ENCODE measurements at places on chromosomes 4 and X.

DNA sequence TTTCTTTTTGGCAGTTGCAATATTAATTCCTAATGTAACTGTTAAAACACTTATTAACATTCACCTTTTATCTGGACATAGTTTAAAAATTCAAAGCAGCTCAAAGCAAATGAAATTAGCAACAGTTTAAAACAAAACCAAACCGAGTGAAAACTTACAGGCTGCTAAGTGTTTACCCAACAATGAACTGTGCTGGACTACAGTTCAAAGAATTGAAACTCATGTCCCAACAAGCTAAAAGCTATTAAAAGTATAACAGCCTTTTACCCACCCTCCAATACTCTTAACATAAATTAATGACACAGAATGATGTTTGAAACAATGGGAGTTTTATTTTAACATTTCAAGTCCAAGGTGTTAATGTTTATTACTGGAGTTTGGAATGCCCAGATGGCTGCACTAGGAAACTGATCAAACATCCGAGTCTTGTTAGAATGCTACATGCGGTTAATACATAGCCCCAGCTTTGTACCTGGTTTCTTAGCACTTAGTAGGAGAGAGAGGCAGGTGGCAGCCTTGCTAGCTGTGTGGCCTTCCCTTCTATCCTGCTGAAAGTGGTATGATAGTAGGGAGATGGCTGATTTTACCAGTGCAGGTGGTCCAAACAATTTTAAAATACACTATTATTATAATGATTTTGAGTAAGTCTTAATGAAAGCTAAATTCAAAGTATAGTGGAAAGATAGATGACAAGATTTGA is 21.1 kb upstream of the FRYL start:
- H3K27ac ChIP-seq: no peak overlapping the region
- H3K4me3 ChIP-seq: no peak overlapping the region
- H3K27me3 ChIP-seq: no peaks in the 10 kb centered on the region
- no peaks in the 10 kb centered on the region for H3K4me1 ChIP-seq

DNA sequence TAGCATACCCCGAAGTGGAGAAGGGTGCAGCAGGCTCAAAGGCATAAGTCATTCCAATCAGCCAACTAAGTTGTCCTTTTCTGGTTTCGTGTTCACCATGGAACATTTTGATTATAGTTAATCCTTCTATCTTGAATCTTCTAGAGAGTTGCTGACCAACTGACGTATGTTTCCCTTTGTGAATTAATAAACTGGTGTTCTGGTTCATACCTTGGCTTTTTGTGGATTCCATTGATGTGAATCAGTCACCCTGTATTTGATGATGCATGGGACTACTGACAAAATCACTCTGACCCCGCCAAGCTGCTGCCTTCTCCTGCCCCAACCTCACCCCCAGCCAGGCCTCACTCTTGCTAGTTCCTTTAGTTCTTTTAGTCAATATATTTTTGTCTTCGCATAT is 32.7 kb downstream of the F9 start:
- no peaks in the 10 kb centered on the region for H3K4me1 ChIP-seq
- no peak overlapping the region for H3K27ac ChIP-seq
- H3K36me3 ChIP-seq: no peaks in the 10 kb centered on the region
- no peak overlapping the region for H3K4me3 ChIP-seq

GRCh38 chrX:139199933-139200332 is 330.6 kb upstream of the F9 start:
- no peaks in the 10 kb centered on the region for H3K36me3 ChIP-seq
- H3K4me1 ChIP-seq: no peaks in the 10 kb centered on the region
- no peak for DNase-seq
- no peak overlapping the region for H3K27ac ChIP-seq

DNA sequence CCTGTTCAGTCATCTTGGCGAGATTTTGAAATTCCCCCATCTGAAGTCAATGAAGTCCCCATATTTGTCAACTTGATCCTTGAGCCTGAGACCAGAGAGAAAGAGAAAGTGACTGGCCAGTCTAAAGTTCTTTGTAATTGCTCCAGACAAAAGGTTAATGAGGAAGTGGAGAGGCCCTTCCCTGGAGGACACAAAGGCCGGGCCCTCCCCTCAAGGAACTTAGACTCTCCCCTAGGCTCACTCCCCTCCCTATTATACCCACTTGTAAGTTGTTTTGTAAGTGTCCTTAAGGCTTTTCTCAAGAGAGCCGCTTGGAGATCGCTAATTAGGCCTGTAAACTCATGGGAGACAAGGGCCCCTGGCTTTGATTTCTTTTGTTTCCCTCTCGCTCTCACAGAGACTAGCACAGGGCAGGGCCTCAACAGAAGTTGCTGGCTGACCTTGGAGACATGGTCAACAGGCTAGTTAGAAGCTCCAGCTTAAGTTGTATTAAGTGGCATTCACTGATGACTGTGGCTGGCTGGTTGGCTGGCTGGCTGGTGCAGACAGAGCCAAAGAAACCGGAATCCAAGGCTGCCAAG is 20.3 kb upstream of the GPC4 start:
- no peaks in the 10 kb centered on the region for H3K36me3 ChIP-seq
- H3K27me3 ChIP-seq: no peaks in the 10 kb centered on the region
- DNase-seq: no peak

GRCh38 chr4:51840781-51841180 is 2.2 kb upstream of the DCUN1D4 start:
- H3K4me3 ChIP-seq: no peak overlapping the region
- H3K27me3 ChIP-seq: no peaks in the 10 kb centered on the region
- peaks cover 14% of the 10 kb centered on the region for H3K4me1 ChIP-seq

DNA sequence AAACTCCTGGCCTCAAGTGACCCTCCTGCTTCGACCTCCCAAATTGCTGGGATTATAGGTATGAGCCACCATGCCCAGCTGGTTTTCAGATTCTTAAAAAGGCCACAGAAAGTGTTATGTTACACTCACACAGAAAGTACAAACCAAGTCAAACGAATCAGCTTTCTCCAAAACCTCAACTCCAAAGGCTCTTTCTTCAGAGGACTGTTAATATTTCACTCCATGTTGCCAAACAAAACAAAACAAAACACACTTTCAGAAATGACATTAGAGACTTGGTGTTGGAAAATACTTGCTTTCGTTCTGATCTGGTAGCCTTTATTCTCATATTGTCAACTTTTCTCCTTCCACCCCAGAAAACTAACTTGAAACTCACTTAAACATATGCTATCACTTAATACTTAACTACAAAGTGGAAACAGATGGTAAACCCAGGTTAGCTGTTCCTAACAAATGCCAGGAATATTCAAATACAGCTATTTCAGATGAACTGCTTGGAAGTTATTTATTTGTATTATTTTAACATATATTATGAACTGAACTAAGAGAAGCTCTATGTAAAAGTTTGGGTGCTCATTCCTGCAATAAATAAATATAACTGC is 34.7 kb downstream of the RLIM start:
- no peaks in the 10 kb centered on the region for H3K36me3 ChIP-seq
- no peaks in the 10 kb centered on the region for H3K27me3 ChIP-seq
- H3K4me1 ChIP-seq: no peaks in the 10 kb centered on the region
- H3K27ac ChIP-seq: no peak overlapping the region
- no peak overlapping the region for H3K4me3 ChIP-seq

- DNase-seq: no peak
- no peaks in the 10 kb centered on the region for H3K4me1 ChIP-seq
- H3K27me3 ChIP-seq: no peaks in the 10 kb centered on the region
- no peaks in the 10 kb centered on the region for H3K36me3 ChIP-seq
Measured at GRCh38 chr4:21649391-21650090, 299.0 kb downstream of the KCNIP4 start.

- DNase-seq: no peak
- H3K4me3 ChIP-seq: no peak overlapping the region
- H3K36me3 ChIP-seq: no peaks in the 10 kb centered on the region
- H3K27ac ChIP-seq: no peak overlapping the region
- H3K27me3 ChIP-seq: no peaks in the 10 kb centered on the region
- H3K4me1 ChIP-seq: no peaks in the 10 kb centered on the region
Measured at GRCh38 chr4:128579154-128579853, 230.2 kb upstream of the JADE1 start.

DNA sequence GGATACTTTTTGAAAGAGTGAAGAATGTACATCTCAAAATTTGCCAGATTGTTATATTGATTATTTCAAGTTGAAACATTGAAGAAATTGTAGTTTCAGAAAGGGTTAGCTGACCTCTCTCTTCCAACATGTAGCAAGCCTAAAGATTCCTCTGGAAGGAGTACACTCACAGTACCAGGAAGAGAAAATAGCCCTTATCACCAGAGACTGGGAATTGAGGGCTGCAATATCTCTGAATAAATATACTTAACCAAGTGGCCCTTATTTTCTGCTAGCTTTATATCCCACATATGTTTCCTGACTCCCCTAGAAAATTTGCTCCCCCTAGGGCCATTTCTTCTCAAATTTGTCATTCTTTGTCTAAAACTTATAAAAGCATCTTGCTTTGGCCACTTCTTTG is 332.2 kb downstream of the GASK1B start:
- H3K27ac ChIP-seq: no peak overlapping the region
- no peaks in the 10 kb centered on the region for H3K27me3 ChIP-seq
- H3K36me3 ChIP-seq: no peaks in the 10 kb centered on the region
- no peak for DNase-seq
- no peak overlapping the region for H3K4me3 ChIP-seq

GRCh38 chr4:135921081-135921480 is 1611.2 kb downstream of the PCDH18 start:
- DNase-seq: no peak
- no peak overlapping the region for H3K27ac ChIP-seq
- H3K4me1 ChIP-seq: no peaks in the 10 kb centered on the region

DNA sequence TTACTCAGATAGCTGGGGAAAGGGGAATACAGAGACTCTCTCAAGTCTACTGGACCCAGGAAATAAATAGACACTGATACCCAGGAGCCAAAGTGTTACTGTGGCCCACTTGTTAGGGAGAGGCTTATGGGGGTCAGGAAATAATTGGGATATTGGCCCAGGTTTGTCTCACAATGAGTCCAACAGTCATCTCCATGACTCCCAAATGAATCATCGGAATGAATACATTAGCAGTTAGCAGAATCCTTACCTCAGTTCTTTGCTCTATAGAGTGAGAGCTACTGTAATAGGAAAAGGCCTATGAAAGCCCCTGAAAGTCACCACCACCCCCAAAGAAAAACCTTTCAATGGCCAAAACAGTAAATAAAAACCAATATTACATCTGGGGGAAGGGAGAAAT is 42.4 kb upstream of the ARHGEF6 start:
- H3K27me3 ChIP-seq: no peaks in the 10 kb centered on the region
- H3K4me3 ChIP-seq: no peak overlapping the region
- DNase-seq: no peak
- H3K27ac ChIP-seq: no peak overlapping the region
- H3K4me1 ChIP-seq: no peaks in the 10 kb centered on the region

DNA sequence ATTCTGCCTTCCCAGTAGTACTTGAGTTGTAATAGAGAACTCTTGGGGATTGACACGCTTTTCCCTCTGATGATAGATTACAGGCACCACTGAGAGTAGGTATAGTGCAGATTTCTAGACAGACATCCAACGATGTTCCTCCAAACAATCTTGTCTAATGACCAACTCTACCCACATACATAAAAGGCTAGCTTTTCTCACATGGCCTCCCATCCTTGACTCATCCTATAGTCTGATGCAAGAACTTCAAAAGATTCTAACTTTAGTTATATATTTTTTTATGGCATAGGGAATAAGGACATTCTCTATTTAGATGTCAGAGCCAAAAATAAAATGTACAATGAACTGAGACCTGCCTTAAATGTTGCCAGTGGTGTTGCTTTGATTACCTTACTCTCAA is 60.9 kb downstream of the GLRA2 start:
- H3K4me3 ChIP-seq: no peak overlapping the region
- no peak for DNase-seq
- H3K4me1 ChIP-seq: no peaks in the 10 kb centered on the region
- H3K27ac ChIP-seq: no peak overlapping the region
- no peaks in the 10 kb centered on the region for H3K36me3 ChIP-seq

DNA sequence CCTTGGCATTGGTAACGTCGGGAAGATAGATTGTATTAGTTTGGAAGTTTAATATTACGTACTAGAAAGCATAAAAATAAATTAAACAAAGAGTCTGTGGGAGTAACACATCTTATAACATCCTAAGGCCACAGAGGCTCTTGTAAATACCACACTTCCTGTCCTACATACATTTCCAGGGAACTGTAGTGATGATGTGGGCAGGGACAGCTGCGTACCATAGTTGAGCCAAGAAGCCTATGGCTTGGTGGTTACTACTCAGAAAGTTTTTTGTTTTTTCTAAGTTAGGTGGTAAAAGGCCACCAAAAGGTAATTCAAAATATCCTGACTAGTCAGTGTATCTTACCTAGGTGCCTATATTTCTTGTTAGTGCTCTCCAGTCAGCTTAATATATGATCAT is 4.6 kb upstream of the ANKRD50 start:
- H3K4me1 ChIP-seq: no peaks in the 10 kb centered on the region
- H3K36me3 ChIP-seq: no peaks in the 10 kb centered on the region
- H3K27me3 ChIP-seq: peaks cover 8% of the 10 kb centered on the region
- DNase-seq: no peak

GRCh38 chr4:74206088-74206825 is 48.3 kb downstream of the MTHFD2L start:
- H3K27ac ChIP-seq: no peak overlapping the region
- no peaks in the 10 kb centered on the region for H3K27me3 ChIP-seq
- H3K36me3 ChIP-seq: no peaks in the 10 kb centered on the region
- no peaks in the 10 kb centered on the region for H3K4me1 ChIP-seq
- no peak overlapping the region for H3K4me3 ChIP-seq

DNA sequence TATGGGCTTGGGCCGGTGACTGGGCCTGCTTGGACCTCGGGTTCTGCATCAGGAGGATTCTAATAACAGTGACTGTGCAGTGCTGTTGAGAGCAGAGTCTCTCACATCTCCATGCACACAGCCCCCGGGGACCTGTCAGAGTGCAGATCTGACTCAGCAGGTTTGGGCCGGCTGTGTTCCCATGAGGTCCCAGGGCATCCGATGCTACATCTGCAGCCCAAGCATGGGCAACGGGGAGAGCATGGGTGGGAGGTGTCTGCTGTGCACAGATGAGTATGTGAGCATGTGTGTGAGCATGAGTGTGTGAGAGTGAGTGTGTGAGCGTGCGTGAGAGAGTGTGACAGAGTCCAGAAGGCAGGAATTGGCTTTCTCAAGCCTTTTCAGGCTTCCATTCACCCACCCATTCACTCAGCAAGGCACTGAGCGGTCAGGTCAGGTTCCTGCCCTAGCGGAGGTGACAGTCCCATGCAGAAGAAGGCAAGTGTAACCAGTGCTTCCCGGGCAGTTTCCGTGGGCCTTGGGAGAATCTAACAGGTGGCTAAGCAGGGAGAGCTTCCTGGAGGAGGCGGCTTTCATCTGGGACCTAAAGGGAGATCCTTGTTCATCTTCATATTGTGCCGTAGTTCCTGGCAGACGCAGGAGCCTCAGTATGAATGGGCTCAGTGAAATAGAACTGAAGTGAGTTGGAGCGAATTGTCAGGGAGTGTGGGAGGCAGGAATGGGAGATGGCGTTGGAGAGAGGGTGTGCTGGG is 62.6 kb downstream of the SORCS2 start:
- H3K27ac ChIP-seq: no peak overlapping the region
- no peak overlapping the region for H3K4me3 ChIP-seq
- H3K36me3 ChIP-seq: no peaks in the 10 kb centered on the region
- H3K4me1 ChIP-seq: no peaks in the 10 kb centered on the region
